ENCODE measurements at places on chromosomes 5 and 9.

DNA sequence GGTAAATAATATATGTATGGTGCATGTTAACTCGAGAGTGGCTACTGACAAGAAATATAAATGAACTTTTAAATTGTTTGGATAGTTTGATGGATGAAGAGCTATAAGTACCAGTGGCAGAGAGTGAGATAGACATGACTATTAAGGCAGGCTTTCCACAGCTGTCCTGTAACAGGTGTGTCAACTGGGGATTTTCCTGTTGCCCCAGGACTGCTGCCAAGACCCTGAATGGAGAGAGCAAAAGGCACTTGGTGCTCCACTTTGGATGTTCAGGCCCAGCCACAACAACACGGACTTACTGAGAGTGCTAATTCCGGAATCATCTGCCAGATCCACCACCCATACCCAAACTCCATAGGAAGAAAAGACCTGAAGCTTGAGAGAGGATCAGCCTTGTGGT is 215.1 kb downstream of the SEC61B start:
- DNase-seq: no peak

DNA sequence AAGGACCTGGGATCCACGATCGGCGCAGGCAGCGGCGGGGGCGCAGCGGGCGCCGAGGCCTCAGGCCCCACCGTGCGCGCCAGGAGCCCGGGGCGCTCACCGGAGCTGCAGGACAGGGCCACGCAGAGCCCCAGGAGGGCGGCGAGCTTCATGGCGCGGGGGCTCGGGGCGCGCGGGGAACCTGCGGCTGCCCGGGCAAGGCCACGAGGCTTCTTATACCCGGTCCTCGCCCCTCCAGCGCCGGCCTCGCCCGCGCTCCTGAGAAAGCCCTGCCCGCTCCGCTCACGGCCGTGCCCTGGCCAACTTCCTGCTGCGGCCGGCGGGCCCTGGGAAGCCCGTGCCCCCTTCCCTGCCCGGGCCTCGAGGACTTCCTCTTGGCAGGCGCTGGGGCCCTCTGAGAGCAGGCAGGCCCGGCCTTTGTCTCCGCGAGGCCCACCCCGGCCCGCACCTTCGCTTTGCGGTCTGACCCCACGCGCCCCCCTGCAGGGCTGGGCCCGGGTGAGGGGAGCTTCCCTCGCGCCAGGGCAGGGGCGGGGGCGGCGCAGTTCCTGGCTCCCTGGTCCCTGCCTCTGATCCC is at the start of gene SCGB3A1:
TSS of gene SCGB3A1 (minus strand) at position 189 of the 577 bp plus-strand sequence. CDS start at position 152, 37 bp downstream.
- DNase-seq: no peak

DNA sequence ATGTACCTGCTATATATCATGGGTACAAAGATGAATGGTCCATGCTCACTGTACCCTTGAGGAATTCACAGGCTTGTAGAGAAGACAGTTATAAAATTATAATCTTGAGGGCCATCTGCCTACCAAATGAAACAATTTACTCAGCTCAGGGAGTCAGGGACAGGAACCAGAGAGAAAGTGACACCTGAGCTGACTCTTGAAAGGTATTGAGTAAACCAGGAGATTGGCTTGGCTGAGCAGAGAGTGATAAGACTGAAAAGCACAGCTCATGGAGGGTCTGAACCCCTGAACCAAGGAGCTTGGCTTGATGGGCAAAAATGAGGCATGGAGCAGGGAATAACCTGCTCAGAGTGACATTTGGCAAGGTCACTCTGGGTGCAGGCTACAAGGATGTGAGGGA is 147.3 kb downstream of the FAM114A2 start:
- DNase-seq: no peak

DNA sequence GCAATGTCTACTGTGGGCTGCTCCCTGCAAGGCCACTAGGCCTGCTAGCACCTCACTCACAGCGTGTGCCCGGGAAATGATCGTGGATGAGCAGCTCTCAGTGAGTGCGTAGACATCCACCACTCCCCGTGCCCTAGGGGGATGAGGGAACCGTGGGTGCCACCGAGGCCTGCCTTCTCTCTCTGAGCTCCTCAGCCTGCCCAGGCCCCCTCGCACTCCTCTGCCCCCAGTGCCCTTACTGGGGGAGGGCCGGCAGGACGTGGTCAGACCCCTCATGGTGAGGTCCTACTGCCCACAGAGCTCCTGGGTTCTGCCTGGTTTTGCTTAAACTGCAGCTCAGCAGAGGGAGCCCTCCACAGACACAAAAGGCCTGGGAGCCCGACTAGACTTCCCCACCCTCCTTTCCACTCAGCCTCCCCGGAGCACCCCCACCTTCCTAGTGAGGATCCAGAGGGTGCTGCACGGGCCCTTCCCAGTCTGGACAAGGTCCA is 220.0 kb downstream of the CACNA1B start:
- no peak for DNase-seq

- DNase-seq: no peak
Measured at GRCh38 chr5:58927938-58928337, 345.1 kb downstream of the RAB3C start.

GRCh38 chr5:133441166-133441815 is 171.1 kb downstream of the FSTL4 start:
- no peak for DNase-seq

- no peak for DNase-seq
Measured at GRCh38 chr5:5078009-5078897, 61.9 kb upstream of the ADAMTS16 start.

- no peak for DNase-seq
Measured at GRCh38 chr5:32574540-32575175, 10.7 kb upstream of the SUB1 start.

GRCh38 chr5:14266686-14267085 is 123.5 kb downstream of the TRIO start:
- DNase-seq: no peak

- DNase-seq: no peak
Measured at GRCh38 chr9:19424176-19424779, 15.5 kb downstream of the ACER2 start.

DNA sequence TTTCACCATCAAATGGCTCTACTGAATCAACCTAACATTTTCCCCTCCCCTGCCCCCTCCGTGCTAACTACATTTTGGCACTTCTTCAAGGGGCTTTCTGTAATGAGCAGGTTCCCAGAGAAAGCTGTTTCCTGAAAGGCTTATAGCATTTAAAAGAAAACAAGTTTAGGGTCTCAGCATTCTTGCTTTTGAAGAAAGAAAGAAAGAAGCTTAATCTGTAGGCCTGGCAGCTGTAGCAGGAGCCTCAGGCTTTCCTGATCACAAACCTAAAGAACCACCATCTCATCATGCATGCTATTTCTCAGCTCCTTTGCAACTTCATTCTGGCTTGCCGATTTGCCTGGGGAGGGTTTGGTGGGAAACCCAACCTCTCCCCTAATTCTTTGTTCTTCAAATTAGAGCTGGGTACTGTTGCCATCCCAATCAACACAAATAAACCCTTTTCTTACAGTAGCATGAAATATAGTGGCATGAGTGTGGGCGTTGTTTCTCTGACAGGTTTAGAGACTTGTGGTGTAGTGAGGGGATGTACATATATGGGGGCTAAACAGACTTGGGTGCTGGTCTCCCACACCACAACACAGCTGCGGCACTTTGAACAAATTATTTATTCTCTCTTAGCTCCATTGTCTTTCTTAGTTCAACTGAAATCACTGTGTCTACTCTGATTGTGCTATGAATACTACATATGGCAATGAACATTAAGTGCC is 160.5 kb upstream of the TNC start:
- no peak for DNase-seq

- DNase-seq: no peak
Measured at GRCh38 chr5:171258737-171259415, 50.2 kb upstream of the TLX3 start.

- DNase-seq: peak; percentile 10
Measured at GRCh38 chr9:128771094-128771721, 519 bp downstream of the ZER1 start.

DNA sequence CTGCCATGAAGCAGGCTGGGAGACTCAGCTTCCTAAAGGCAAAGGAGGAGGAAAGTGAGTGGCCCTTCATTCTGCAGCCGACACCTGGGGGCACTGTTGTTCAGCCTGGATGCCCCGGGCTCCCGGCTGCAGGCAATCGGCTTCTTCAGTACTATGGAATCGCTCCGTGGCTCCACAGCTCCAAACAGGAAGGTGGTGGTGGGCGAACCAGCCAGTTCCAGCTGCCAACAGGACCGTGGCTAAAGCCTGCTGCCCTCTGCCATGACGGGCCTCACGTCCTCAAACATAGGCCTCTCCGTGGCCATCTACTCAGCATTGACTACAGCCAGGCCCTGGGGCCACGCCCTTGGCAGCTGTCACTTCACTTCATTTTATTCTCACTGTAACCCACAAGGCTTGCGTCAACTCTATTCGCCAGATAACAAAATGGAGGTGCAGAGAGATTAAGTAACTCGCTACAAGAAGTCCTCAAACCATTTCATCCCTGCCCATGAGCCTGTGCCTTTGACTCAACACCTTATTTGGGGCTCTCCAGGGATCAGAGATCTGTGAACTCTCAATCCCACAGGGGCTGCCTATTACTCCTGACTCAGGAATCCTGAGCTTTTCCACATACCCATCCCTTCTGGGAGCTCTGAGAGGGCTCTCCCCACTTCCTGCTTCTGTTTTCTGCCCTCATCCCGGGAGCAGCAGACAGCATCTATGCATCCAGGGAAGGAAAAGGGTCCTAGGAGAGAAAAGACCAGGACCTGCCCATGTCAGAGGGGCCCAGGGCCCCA is 38.0 kb downstream of the PAX5 start:
- DNase-seq: peak; percentile 32

GRCh38 chr9:100317706-100318105 is 35.0 kb downstream of the TEX10 start:
- no peak for DNase-seq

GRCh38 chr5:218457-219291 is 554 bp downstream of the SDHA start:
- DNase-seq: peak; percentile 20

- DNase-seq: no peak
Measured at GRCh38 chr5:14039576-14039975, 95.1 kb upstream of the DNAH5 start.

- no peak for DNase-seq
Measured at GRCh38 chr5:51567636-51568035, 184.4 kb downstream of the ISL1 start.

DNA sequence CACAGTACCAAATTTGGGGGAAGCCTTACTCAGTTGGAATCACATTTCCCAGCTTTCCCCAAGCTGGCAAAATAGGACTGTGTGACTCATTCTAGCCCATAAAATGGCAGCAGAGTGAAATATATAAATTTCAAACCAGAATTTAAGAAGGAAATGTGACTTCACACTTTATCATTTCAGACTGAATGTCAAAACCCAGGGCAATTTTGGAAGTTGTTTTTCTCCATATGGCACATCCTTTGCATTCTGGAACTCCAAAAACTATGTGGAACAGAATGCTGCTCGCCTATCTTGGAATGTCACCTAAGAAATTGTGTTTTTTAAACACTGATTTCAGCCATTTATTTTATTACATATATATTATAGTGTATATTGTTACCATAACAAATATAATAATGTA is 424.7 kb upstream of the ST8SIA4 start:
- DNase-seq: no peak

DNA sequence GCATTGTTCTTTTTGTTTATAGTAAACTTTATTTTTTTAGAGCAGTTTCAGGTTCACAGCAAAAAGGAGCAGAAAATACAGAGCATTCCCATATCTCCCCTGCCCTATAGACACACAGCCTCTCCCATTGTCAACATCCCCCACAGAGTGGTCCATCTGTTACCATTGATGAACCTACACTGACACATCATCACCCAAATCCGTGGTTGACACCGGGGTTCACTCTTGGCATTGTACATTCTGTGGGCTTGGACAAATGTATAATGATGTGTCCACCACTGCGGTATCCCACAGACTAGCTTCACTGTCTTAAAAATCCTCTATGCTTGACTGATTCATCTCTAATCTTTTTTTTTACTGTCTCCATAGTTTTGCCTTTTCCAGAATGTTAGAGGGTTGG is 120.7 kb upstream of the SPATA31C2 start:
- no peak for DNase-seq

- DNase-seq: no peak
Measured at GRCh38 chr9:134570711-134571325, 70.8 kb upstream of the COL5A1 start.

DNA sequence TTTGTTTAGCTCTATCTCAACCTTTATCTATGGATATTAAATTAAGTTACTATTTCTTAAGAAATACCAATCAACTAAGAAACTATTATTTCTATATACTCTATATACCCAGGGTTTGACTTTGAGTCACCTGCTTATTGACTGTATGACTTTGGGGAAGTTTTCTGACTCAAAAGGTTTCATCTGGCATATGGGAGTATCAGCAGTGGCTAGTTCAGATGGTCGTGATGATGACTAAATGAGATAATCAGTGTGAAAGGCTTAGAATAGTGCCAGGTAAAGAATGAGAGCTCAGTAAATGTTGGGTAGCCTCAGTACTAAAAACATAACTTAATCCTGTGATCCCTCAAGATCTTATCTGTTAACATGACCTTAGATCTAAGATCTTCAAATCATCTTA is 179.7 kb upstream of the ISL1 start:
- no peak for DNase-seq

DNA sequence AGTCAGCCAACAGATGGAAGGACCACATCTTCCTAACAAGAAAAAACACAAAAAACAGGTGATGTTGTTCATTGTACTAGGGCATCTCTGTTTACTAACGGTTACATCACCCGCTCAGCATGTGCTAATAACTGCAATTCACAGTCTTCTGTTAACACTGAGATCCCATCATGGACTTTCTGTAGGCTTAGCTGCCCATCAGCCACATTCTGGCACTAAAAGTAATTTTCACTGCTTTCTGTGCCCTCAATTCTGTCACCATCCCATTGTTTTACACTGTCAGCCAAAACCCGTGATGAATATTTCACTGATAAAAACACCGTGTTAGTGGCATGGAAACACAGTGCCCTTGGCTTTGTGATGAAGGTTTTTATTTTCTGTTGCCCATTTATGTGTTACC is 64.6 kb downstream of the CAST start:
- DNase-seq: no peak

DNA sequence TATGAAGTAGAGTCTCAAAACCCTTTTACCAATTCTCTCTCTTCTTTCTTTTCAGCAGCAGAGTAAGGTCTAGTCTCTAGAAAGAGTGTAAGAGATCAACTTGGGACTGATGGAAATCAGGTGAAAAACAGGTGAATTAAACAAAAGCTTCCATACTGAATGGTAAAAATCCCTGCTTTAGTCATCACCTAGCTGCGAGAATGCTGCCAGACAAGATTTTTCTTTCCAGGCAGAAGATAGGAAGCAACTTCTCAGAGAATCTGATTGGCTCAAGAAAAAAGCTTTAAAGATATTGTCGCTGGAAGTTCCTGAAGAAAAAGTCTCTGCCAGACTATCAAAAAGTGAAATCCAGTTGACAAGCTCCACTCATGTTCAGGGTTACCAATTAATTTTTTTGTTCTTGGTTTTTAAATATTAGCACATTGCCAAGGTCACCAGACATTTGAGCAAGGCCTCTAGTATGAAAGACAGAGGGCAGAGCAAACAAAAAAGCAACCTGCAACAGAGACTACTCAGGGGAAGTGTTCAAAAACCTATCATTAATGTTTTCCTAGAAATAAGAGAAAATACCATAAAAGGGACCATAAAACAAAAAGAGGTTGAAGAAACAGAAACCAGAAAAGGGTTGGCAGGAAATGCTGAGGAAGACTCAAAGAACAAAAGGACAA is 9.3 kb downstream of the CDO1 start:
- DNase-seq: no peak
